ENCODE measurements at places on chromosomes 11 and 22. TPM values are rescaled to one million over a fixed set of nuclear protein-coding genes. Genes with fewer than 3 reads are reported as not detected.

GRCh38 chr11:6925636-6926207 is 504 bp upstream of the ZNF215 start:
- DNase-seq = no peak

DNA sequence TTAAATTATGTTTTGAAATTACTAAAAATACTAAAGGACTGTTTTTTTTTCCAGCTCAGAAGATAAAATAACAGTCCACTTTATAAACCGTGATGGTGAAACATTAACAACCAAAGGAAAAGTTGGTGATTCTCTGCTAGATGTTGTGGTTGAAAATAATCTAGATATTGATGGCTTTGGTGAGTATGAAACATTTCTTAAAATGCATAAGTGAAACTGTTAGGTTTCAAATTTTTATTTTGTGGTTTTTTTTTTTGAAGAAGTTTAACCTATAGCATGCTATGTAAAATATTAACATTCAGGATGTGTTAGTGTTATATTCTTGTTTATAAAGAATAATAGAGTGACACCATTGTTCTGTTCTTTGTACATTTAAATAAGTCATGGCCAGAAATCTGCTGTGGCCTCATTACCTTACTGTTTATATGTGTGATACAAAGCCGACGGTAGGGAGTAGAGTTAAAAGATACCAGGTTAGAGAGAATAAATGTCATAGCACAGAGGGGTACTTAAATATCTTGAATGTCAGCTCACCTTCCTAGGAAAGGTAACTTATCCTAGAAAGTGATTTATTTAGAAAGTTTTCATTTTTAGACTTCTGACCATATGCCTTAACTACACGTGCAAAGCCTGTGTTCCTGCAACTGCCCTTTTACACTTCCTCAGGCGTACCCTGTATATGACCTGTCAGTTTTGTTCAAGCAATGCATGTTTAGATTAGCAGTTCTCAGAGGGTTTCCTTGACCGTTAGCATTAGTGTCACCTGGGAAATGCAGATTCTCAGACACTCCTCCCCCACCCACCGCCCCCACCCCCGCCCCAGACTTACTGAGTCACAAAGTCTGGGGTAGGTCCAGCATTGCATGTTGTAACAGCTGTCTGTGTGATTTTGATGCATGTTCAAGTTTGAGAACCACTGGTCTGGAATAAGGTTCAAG is 6.3 kb downstream of the FDX1 start:
- no peak for DNase-seq

DNA sequence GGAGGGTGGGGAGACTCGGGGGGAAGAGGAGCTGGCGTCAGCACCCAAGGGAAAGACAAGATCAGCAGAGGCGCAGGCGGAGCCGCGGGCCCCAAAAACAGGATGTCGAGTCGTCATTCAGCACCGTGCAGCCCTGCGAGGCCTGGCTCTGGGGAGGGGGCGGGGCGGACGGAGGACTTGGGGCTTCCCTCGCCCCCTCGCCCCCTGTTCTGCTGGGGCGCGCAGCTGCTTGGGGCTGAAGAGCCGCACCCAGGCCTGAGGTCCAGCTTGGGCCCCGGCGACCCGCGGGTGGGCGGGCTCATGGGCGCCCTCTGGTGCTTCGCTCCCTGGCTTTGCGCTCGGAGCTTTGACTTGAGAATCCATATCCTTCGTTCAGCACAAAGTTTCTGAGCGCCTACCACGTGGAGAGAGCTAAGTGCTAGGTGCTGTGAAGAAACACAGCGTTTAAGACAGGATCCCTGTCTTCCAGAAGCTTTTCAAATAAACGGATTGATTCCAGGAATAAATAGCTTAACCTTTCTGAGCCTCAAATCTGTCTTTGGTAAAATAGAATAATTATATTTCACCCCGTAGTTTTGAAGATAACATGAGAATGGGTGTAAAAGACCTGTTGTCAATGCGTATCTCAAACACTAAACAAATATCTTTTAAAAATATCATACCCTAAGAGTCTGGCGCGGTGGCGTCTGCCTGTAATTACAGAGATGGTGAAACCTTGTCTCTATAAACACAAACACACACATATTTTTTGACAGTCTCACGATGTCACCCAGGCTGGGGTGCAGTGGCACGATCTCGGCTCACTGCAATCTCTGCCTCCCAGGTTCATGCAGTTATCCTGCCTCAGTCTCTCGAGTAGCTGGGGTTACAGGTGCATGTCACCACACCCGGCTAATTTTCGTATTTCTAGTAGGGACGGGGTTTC is 929 bp upstream of the RHOG start:
- peak; percentile 92 for DNase-seq

GRCh38 chr11:117720061-117720511 is 76.9 kb downstream of the DSCAML1 start:
- DNase-seq = no peak

DNA sequence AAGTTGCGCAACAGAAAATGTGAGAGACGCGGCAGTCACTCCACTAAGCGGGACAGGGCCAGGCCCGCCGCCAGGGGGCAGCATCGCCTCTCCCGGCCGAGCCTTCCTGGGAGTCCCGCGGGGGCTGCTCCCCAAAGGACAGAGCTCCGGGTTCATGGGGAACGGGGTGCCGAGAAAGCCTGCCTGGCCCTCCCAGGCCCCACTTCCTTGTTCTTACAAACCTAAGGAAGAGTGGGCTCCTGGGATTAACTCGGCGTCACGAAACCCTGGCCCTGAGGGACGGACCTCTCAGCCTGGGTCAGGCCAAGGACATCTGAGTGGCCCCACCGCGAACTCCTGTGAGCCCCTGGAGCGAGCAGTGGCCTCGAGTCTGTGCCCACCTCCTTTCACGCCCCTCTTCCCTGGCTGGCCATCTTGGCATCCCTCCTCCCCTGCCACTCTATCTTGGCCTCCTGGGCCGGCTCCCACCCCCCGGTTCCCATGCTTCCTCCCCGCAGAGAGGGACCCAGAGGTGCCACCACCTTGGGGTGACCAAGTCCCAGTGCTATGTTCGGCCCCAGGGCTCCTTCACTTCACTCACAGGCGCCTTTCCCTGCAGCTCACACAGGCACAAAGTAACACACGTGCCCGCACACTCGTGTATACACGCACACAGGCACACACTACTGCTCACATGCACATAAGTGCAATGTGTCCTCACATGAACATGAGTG is 99.9 kb upstream of the FGF3 start:
- DNase-seq = peak; percentile 76

- DNase-seq = no peak
Measured at GRCh38 chr11:116648247-116649174, 124.3 kb downstream of the BUD13 start.

GRCh38 chr11:71530602-71531001 is 3.5 kb downstream of the KRTAP5-7 start:
- no peak for DNase-seq

DNA sequence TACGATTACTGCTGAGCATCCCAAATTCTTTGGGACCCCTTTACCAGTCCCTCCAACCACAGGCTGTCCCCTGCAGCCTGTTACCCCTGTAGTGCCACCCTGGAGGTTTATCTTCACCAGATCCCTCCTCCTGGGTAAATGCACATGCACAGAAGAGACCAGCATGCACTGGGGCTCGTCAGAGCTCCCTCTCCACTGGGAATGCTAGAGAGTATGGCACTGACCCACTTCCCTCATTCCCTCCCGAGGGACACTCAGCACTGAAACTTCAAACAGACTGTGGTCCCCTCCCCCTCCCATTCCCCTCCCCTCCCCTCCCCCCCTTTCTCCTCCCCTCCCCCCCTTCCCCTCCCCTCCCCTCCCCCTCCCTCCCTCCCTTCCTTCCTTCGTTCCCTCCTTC is 49.1 kb downstream of the C11orf91 start:
- DNase-seq = no peak

The APOBEC3H gene
- total RNA-seq = not detected

The XKR3 gene
- not detected for total RNA-seq

The CTSF gene
- 264 TPM for total RNA-seq

Measured in adrenal gland (tissue), 19 donors.